ENCODE measurements at places on chromosomes 2 and 18.

DNA sequence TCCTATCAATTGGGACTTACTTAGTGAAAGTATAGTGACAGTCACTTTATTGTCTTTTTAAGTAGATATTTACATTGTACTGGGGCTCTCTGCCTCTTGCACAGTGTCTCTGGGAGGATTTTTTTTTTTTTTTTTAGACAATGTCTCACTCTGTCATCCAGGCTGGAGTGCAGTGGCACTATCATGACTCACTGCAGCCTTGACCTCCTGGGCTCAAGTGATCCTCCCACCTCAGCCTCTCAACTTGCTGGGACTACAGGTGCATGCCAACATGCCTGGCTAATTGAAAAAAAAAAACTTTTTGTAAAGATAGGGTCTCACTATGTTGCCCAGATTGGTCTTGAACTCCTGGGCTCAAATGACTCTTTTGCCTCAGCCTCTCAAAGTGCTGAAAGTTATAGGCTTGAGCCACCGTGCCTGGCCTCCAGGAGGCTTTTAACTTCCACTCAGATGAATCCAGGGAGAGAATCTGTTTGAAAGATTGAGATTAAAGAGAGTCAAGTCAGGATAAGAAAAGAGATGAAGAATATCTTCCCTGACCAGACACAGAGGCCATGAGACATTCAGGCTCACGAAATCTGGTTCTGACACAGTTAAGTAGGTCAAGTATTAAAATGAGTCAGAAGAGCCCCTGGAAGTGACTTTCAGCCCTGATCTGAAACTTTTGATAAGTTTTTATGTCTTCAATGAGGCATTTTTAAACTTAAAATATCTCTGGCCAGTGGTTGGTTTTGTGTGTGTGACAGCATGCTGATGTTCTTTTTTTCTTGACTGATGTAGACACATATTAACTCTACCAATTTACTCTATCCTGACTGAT lies 18.3 kb downstream of the ARHGEF33 start:
- DNase-seq: no peak

DNA sequence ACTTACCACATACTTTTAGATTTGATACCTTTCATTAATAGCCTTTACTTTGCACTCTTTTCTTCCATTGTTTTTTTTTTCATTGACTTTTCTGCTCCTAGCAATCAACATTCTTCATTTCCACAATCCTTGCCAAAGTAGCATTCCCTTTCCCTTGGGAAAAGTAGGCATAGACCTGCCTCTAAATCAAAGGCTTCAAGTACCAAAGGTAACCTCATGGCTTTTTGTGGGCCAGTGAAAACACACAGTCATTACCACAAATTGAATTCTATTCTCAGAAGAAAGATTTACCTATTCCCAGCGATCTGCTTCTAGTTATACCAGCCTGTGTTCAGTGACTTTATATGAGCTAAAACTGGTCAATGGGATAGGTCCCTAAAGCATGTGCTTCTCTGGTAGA lies 109.2 kb downstream of the SOCS6 start:
- no peak for DNase-seq

DNA sequence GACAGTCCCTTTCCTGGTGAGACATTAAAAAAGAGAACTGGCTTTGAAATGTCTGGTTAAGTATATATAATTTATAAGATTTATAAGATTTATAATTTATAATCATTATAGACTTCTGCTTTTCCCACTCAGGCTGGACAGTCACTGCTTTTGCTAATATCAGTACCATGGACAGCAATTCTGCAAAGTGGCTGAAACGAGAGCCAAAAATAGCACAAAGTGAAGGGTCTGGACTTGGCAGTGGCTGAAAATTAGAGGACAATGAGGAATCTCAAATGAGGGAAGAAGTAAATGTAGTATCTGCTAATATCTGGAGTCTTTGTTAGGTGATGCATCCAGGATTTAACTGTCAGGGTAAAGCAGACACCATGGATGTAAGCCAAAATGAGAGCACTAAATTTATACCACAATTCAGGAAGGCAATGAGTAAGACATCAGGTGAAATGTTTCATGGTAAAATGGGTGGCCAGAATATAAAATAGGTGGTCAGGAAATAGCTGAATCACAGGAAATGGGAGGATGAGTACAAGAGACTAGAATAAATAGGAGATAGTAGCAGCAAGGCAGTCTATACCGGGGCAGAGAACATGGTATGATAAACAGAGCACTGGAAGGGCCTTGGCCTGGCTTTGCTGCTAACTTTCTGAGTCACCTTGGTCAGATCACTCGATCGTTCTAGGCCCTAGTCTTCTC lies 39.6 kb upstream of the BOD1L2 start:
- DNase-seq: no peak

- no peak for DNase-seq
These were observed 353.7 kb downstream of the ARL6IP6 start for GRCh38 chr2:153072077-153072476.

- DNase-seq: no peak
These were observed 239.9 kb upstream of the FOSL2 start for GRCh38 chr2:28152585-28153280.
